Adrenal gland (tissue), 19 donors: ENCODE measurements at places on chromosomes 12 and 14.

DNA sequence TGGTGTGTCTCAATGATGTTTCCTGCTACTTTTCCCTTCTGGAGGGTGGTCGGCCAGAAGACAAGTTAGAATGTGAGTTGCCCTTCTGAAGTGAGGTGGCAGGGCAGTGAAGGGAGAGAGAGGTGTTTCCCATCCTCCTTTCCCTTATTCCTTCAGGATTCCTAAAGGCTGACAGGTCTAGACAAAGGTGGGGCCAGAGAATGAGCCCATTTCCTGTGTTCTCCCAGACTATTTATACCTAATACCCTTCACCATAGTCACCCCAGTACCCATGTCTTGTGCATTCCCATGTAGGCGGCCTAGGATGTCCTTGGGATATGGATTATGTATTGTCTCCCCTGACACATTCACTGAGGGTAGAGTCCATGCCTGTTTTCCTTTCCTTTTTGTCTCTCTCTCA lies 7.0 kb downstream of the DGKA start:
- no peak for DNase-seq

- DNase-seq: no peak
Observed at GRCh38 chr12:47725091-47725772, at the start of gene ENDOU. ENDOU (minus strand) TSS chr12:47725490; CDS start chr12:47725413, 77 bp downstream.

DNA sequence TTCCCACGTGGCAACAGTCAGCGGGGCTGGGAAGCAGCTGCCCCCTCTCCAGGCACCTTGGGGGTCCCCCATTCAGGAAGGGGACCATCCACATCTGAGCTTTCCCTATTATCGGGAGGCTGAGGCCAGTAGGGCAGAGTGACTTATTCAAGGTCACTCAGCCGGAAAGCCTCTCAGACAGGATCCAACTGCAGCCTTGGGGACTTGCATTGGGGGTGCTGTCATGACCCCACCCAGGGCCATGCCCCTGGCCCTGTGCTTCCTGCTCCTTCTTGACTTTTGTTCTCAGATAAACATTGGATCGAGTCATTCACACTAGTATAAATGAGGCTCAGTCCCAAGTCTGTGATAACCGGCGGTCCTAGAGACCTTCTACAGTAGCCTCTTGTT lies 12.6 kb downstream of the BEGAIN start:
- no peak for DNase-seq

DNA sequence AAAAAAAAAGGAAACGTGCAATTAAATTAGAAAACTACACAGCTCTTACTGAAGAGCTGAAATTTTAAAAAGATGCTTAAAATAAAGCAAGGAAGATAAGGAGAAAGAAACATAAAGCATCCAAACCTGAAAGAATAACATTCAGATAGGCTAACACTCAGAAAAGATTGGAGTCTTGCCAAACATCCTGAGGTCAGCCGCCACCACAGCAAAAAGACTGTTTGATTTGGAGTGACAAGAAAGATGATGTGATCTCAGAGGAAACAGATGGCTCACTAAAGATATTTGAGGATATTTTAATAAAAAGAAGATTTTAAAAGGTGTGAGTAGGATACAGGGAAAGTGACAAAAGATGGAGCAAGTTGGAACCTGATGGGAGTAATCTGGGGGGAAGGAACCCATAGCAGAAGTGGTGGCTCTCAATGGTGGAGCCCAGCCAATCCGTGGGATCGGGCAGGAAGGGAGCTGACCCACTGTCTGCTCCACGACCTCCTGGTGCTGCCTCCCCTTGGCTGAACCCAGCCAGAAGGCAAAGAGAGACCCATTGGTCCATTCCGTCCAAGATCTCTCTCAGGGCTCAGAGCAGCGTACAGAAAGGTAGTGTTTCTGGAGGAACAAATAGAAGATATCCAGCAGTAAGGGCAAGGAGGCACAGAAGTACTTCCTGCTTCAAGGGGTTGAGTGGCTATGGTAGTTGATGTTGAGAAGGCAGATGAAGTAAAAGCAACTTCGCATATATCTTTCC lies 469.6 kb downstream of the RGS6 start:
- no peak for DNase-seq

- DNase-seq: peak; percentile 82
Observed at GRCh38 chr12:7060353-7060954, at the start of gene C1S. C1S (plus strand) TSS chr12:7060718; CDS start chr12:7061913, 1,195 bp downstream.

DNA sequence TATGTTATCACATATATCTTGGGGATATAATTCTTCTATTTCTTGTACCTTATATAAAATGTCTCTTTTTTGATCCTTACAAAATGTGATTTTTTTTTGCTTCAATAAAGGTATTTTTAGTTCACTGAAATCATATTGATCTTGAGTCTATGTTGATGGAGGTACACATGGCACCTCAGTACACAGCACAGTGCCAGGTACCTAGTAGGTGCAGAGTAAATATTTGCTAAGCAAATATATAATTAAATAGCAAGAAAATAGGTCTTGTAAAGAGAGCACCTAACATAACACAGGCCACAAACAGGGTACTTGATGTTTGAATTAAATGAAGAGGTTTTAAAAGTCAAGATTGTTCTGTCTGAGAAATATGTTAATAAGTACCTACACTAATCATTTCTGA lies 69.7 kb downstream of the CIT start:
- DNase-seq: no peak

GRCh38 chr14:60301685-60302084 lies 52.7 kb downstream of the PPM1A start:
- DNase-seq: no peak

- DNase-seq: no peak
Observed at GRCh38 chr12:128852885-128853599, at the start of gene GLT1D1. GLT1D1 (plus strand) TSS chr12:128853478; CDS start chr12:128853582, 104 bp downstream.

DNA sequence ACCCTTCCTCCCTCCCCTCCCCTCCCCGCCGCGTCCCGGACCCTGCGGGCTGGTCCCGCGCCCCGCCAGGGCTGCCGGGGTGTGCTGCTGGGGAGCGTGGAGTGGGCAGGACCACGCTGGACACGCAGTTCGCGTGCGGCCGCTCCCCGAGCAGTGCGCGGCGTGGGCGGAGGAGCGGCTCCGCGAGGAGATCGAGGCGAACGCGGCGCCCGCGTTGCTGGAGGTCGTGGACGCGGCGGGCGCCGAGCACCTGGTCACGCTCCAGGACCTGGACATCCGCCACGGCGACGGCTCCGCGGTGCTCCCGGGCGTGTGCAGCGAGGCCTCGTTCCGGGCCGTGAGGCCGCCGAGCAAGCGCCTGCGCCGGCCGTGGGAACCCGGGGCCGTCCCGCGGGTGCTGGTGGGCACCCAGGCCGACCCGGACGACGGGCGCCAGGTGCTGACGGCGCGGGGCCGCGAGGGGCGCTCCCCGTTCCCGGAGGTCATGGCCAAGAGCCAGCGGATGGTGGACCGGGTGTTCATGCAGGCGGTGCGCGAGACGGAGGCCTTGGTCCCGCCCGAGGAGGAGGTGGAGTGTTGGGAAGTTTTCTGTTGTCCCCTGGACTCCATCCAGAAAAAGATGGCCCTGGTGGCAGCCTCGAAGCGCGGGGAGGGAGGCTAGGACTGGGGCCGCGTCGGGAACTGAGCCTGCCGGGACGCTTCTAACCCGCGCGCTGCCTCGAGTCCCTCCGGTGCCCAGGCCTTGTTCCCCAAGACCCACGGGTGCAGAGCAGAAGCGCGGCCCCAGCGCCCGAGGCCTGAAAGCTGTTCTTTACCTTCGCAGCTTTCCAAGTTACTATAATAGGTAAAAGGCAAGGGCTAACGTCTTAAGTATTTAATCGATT lies 54.7 kb upstream of the EIF5 start:
- no peak for DNase-seq

GRCh38 chr14:23638414-23639047 lies 2.4 kb downstream of the DHRS2 start:
- DNase-seq: no peak

DNA sequence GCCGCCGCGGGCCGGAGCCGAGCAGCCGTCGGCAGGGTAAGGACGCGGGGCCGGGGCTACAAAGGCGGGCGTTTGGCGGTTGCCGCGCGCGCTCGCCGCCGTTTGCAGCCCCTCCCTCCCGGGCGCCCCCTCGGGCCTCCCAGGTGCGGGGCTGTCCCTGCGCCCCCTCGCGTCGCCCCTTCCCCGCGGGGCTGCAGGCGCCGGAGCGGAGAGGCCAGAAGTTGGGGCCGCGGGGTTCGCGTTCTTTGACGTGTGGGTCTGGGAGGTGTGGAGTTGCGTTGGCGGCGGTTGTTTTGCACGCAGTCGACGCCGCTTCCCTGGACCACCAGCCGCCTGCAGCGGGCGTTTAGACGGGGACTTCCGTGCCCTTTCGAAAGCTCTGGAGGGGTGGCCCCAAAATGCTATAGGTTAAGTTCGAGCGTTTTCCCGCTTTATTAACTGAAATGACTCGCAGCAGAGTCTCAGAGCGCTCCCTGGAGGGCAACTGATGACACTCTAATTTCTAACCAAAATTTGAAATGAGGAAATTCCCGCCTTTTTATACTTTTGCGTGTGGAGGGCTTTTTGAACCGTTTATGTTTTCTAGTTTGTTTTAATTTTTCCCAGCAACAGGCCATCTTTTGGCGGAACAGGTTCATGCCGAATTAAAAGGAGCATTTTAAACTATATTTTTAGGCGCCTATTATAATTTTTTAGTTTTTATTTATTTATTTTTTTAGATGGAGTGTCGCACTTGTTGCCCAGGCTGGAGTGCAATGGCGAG lies 902 bp downstream of the TMPO start:
- peak; percentile 69 for DNase-seq

DNA sequence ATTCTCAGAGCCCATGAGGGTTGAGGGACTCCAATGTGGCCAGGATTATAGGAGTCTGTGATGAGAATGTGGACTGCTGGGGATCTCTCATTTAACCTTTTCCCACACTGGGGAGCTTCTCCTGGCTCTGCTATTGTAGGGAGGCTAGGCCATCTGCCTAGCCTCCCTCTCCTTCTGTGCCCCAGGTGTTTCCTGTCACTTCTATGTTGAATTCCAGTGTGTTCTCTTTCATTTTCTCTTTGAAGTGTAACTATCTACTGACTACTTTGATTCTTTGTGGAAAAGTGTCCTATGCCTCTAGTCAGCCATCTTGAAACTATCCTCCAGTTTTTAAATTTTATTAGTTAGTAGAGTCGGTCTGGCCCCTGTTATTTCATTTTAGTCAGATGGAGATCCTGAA lies 53.4 kb upstream of the ABCD2 start:
- DNase-seq: no peak

DNA sequence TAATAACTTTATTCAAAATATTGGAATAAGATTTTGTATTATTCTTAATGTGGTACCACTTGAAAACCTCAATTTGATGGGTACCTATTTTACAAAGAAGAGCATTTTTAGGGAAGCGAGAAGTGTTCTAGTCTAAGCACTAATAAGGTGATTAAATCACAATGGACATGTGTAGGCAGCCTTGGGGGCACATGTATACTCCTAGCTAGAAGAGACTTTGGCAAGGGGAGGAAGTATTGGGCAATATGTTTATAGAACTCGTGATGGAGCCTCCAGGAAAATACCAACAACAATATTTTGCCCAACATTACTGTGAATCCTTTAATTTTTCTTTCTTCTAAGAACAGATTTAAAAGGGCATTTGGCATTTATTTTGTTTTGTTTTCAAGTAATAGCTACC lies 280.3 kb downstream of the ADAMTS20 start:
- no peak for DNase-seq

DNA sequence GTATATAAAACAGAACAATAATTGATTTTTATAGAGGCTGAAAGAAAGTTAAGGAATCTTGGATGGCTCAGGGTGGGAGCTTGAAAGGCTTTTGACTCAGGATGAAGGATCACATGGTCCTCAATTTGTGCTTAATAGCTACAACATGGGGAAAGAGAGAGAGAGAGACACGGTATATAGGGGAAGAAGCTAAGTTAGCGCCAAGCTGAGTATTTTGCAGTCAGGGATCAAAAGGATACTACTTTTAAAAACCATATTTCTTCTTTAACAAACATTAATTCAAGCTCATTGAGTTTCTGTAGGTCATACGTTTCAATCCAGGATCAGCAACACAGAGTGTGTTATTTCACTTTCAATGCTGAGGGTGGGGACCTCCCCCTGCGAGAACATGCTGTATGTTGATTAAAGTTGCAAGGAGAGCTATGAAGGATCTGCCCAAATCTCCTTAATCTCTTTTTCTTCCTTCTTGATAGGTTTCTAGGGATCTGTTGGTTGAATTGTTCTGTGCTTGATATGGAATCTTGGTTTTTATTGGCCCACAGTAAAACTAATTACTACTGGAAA lies 133.1 kb upstream of the NUDT4 start:
- DNase-seq: no peak

- DNase-seq: no peak
Observed at GRCh38 chr14:69247676-69248440, 12.1 kb upstream of the GALNT16 start.

GRCh38 chr12:98106031-98106683 lies 409.2 kb upstream of the TMPO start:
- peak; percentile 5 for DNase-seq

DNA sequence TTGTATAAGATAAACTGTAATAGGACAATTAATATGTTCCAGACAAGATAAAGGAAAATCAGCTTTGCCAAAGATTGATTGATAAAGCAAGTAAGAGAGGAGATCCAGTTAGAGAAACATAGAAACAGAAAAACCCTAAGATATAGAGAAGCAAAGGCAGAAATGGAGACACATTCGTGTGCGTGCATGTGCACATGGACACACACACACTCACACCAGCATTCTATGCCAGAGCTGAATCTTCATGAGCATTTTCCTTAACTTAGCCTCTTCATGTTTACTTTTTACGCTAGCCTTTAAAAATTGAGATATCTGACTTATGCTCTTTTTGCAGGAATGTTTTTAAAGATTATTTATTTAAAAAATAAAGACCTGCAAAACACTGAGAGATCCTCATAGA lies 168.5 kb upstream of the ATP2B1 start:
- no peak for DNase-seq

- DNase-seq: no peak
Observed at GRCh38 chr12:19301223-19301622, 138.1 kb upstream of the AEBP2 start.

DNA sequence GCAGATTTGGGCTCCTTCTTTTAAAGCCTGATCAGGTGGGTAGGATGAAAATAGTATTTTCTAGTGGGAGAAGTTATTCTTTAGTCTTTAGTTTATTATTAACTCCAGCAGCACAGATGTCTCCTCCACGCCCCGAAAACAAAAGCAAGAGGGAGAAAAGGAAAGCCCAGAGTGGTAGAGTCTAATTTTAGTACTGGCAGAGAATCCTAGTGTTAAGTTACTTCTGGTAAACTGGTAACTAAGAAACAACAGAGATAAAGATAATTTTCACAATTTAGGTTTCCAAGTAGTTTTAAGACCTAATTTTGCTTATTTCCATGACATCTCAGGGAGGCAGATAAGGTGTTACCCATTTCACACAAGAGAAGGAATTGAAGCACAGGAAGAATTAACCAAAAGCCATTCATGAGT lies 16.3 kb downstream of the ATP5MC2 start:
- no peak for DNase-seq

GRCh38 chr12:32052212-32052713 lies 54.4 kb upstream of the BICD1 start:
- no peak for DNase-seq

DNA sequence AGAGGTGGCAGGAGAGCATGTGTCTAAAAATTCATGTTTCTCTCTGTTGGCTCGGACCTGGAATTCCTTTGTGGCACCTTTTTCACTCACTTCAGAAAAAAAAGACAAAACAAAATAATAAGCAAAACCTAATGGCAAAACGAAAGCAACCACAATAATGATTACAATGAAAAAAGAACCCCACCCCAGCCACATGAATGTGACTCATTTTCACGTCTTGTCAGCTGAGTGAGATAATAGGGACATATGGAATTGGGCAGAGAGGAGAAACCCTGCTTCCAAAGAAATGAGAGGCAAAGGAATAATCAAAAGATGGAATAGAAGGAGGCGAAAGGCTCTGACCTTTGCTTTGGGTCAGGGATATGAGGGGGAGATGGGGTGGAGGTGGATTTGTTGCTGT lies 143.4 kb downstream of the SLC8A3 start:
- DNase-seq: no peak

GRCh38 chr12:110199339-110200123 lies 75.4 kb downstream of the IFT81 start:
- peak; percentile 24 for DNase-seq
